ENCODE measurements at places on chromosomes 13 and 19. TPM values are rescaled to one million over a fixed set of nuclear protein-coding genes. Genes with fewer than 3 reads are reported as not detected.

DNA sequence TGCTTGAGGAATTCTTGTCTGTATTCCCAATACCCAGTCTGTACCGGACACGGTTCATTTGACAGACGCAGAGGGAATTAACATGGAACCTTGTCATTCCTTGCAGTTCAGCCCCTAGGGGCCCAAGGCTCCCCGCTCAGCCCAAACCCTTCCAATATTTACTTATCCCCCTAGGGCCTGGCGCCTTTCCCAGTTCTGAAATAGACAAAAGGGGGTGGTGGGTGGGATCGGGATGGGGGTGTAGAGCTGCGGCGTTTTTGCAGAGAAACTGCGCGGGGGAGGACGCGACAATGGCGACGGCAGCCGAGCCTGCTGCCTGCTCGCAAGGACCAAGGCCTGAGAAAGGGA, 583 bp downstream of the AKAP8L start:
- DNase-seq: peak; percentile 78

The NAPSA gene
- total RNA-seq: not detected

DNA sequence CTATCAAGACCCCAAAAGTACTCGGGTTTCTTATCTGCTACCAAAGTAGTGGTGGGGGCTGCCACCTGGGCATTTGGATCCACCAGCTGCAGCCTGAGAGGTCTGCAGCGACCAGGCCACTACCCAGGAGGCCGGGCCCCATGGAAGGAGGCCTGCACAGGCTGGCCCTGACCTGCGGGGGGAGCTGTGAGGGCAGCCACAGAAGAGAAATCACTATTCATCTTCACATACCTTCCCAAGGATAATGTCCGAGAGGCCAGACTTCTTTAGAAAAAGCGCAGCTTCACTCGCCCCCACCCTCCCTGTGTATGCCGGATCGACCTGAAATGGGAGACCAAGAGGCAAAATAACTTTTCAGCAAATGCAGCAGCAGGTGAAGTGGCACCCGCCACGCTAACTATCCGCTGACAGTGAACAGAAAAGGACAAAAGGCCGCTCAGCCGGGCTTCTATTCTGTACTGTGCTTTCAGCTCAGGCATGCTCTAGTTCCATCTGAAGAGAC, 30.1 kb downstream of the EPS15L1 start:
- no peak for DNase-seq

- DNase-seq: no peak
Measured at GRCh38 chr19:4710281-4710600, 13.4 kb downstream of the DPP9 start.

DNA sequence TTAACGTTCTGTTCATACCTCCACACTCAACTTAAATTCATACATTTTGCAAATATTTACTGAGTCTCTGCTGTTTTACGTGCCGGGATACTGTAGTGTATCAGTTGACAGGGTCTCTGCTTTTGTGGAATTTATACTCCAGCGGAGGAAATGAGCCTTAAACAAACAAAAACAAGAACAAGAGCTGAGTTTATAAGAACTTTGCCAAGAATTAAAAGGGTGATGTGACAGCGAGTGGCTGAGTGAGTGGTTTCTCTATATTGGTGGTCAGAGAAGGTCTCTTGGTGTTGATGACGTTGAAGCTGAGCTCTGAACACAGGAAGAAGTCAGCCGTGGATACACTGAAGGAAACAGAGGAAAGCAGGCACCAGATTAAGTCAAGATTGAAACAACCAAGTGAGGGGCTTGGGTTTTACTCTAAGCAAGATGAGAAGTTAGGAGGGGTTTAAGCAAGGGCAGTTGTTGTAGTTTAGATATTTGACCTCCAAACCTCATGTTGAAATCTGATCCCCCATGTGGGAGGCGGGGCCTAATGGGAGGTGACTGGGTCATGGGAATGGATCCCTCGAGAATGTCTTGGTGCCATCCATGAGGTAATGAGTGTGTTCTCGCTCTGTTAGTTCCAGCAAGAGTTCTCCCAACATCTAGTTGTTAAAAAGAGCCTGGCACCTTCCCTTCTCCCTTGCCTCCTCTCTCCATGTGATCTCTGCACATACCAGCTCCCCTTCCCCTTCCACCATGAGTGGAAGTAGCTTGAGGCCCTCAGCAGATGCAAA, 248.3 kb downstream of the DCLK1 start:
- DNase-seq: no peak

The LRRC25 gene
- 2.2 TPM for total RNA-seq

DNA sequence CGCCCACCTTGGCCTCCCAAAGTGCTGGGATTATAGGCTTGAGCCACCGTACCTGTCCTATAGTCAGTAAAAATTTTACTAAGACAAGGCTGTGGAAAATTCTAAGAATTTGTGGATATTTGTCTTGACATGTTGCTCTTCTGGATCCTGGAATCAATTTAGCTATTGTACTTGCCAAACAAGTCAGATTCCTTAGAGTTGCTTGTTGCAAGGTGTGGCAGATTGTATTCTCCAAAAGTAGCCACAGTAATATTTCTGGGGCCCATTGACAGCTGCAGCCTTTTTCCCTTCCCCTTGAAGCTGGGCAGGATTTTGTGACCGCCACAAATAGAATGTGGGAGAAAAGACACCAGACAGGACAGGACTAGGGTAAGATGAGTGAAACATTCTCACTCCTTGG, 98.8 kb upstream of the TMTC4 start:
- DNase-seq: no peak

GRCh38 chr19:10836479-10837330, 693 bp upstream of the TMED1 start:
- peak; percentile 94 for DNase-seq

- no peak for DNase-seq
Measured at GRCh38 chr13:48636550-48636949, 17.2 kb upstream of the CYSLTR2 start.
